ENCODE measurements at places on chromosomes 12 and 14. TPM values are rescaled to one million over a fixed set of nuclear protein-coding genes. Genes with fewer than 3 reads are reported as not detected.

SLCO1B1 gene
- total RNA-seq, result not detected

ETV6 gene
- total RNA-seq, result 5.5 TPM

SERPINA5 gene
- not detected for total RNA-seq

RERGL gene
- total RNA-seq, result not detected

DPY19L2 gene
- 1.8 TPM for total RNA-seq

GPR68 gene
- total RNA-seq, result 13.3 TPM

KRT75 gene
- total RNA-seq, result not detected

LRRC10 gene
- total RNA-seq, result not detected

FRMD6 gene
- 340 TPM for total RNA-seq

FAM90A1 gene
- under 0.01 TPM for total RNA-seq

PIANP gene
- total RNA-seq, result not detected

EML1 gene
- 62.0 TPM for total RNA-seq

HAL gene
- total RNA-seq, result under 0.01 TPM

RNASE4 gene
- total RNA-seq, result 29.1 TPM

CMA1 gene
- not detected for total RNA-seq

KERA gene
- not detected for total RNA-seq

FICD gene
- 12.0 TPM for total RNA-seq

INHBC gene
- total RNA-seq, result not detected

TAS2R14 gene
- total RNA-seq, result 1.7 TPM

FBLN5 gene
- total RNA-seq, result 35.4 TPM

TSPAN11 gene
- 0.18 TPM for total RNA-seq

CAPZA3 gene
- total RNA-seq, result 0.14 TPM

MARCHF9 gene
- total RNA-seq, result 3.1 TPM

SCNN1A gene
- total RNA-seq, result 0.37 TPM

CMTM5 gene
- 0.14 TPM for total RNA-seq

HOXC5 gene
- total RNA-seq, result not detected

GLIPR1 gene
- total RNA-seq, result 41.4 TPM

GDF3 gene
- not detected for total RNA-seq

JDP2 gene
- total RNA-seq, result 85.6 TPM

RXYLT1 gene
- total RNA-seq, result 13.7 TPM

IL22 gene
- total RNA-seq, result not detected

WIF1 gene
- total RNA-seq, result not detected

SLC6A12 gene
- total RNA-seq, result not detected

KCNC2 gene
- total RNA-seq, result not detected

SNRPF gene
- 17.7 TPM for total RNA-seq

NPFF gene
- not detected for total RNA-seq

PTGDR gene
- under 0.01 TPM for total RNA-seq

TRHDE gene
- 3.5 TPM for total RNA-seq

MGP gene
- total RNA-seq, result 8.0 TPM

LMNTD1 gene
- 0.37 TPM for total RNA-seq

TAS2R8 gene
- total RNA-seq, result not detected

Data from smooth muscle cell of bladder (primary cell).